ENCODE measurements at places on chromosomes 13 and 19.

- DNase-seq, result peak; percentile 75
These were observed 10.6 kb downstream of the SLC15A1 start for GRCh38 chr13:98741741-98742435.

GRCh38 chr13:99357131-99357596 is 50.0 kb upstream of the GPR183 start:
- DNase-seq, result no peak

DNA sequence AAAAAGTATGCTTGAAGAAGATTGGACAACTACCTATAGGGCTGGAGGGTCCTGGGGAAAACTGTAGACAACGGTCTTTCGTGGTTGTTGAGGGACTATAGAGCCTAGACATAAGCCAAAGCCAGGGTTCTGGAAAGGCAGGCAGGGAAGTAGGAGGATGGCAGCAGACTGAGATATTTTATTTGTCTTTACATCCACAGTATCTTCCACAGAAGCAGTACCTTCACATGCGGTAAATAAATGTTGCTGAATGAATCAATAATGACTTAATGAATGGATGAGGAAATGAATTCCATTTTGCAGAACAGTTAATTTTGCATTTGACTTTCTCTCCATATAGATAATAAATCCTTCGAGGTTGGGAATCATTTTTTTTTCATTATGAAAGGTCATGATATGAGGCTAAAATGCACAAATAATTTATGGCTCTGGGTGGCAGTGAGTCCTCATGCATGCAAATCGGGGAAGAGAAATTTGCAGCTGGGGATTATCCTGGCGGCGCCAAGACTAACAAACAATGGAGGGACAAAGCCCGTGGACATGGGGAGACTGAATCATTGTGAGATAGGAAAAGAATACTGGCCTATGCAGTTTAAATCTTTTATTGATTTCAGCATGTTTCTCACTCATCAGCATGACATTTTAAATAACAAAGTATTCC is 102.0 kb downstream of the ERCC5 start:
- no peak for DNase-seq

DNA sequence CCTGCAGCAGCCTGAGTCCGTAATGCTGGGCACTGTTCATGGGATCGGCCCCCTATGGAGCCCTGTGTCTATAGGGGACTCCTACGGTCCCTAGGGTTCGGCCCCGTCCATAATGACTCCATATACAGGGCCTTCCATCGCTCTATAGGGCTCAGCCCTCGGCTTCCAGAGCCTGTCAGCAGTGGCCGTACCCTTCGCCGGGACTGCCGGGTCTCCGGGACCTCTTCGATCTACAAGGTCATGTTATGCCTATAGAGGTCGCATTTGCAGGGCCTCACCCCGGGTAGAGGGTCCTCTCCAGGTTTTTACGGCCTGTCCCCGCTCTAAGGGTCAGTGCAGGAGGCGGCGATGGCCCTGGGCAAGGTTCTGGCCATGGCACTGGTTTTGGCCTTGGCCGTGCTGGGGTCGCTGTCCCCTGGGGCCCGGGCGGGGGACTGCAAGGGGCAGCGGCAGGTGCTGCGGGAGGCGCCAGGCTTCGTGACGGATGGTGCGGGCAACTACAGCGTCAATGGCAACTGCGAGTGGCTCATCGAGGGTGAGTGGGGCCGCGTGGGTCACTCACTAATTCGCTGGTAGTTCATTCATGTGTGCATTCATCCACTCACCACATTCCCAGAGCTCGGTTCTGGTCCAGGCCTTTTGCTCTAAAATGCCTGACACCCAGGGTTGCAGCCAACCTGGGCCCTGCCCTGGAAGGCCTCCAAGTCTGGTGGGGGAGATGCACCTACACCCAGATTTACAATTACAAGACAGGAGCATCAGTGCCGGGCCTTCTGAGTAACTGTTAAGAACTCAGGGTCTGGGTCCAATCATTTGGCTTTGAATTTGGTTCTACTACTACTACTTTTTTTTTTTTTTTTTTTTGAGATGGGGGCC is 699 bp downstream of the MEGF8 start:
- peak; percentile 31 for DNase-seq

DNA sequence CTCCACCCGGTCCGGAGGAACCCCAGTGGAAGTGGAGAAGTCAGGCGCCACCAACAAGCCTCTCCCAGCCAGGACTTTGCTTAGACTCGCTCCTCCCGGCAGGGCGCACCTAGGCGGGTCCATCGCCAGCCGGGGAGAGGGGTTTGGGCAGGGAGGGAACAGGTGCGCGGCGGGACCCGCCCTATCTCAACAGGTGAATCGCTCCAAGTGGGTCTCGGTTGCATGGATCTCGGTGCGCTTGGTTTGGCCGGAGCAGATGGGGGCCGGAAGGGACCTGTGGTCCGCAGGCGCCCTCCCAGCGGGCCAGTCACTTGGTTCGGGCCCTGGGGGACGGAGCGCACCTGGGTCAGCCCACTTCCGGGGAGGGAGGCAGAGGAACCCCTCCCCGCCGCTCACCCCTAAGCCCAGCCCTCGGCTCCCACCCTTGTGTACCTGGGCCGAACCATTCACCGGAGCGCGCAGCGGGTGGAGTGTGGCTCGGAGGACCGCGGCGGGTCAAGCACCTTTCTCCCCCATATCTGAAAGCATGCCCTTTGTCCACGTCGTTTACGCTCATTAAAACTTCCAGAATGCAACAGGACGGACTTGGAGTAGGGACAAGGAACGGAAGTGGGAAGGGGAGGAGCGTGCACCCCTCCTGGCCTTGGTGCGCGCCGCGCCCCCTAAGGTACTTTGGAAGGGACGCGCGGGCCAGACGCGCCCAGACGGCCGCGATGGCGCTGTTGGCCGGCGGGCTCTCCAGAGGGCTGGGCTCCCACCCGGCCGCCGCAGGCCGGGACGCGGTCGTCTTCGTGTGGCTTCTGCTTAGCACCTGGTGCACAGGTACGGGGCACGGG is at the start of gene LSR:
LSR (plus strand) TSS at position 693 of the 836 bp plus-strand sequence; CDS start at position 714, 21 bp downstream.
- peak; percentile 97 for DNase-seq

DNA sequence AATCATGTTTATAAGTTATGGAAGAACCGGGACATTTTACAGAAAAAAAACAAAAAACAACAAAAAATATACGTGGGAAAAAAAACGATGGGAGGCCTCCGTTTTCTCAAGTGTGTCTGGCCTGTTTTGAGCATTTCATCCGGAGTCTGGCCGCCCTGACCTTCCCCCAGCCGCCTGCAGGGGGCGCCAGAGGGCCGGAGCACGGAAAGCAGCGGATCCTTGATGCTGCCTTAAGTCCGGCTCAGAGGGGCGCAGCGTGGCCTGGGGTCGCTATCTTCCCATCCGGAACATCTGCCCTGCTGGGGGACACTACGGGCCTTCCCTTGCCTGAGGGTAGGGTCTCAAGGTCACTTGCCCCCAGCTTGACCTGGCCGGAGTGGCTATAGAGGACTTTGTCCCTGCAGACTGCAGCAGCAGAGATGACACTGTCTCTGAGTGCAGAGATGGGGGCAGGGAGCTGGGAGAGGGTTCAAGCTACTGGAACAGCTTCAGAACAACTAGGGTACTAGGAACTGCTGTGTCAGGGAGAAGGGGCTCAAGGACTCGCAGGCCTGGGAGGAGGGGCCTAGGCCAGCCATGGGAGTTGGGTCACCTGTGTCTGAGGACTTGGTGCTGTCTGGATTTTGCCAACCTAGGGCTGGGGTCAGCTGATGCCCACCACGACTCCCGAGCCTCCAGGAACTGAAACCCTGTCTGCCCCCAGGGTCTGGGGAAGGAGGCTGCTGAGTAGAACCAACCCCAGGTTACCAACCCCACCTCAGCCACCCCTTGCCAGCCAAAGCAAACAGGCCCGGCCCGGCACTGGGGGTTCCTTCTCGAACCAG is 1.8 kb upstream of the APOE start:
- DNase-seq, result peak; percentile 18

GRCh38 chr13:59274958-59275727 is 888.6 kb downstream of the DIAPH3 start:
- no peak for DNase-seq

DNA sequence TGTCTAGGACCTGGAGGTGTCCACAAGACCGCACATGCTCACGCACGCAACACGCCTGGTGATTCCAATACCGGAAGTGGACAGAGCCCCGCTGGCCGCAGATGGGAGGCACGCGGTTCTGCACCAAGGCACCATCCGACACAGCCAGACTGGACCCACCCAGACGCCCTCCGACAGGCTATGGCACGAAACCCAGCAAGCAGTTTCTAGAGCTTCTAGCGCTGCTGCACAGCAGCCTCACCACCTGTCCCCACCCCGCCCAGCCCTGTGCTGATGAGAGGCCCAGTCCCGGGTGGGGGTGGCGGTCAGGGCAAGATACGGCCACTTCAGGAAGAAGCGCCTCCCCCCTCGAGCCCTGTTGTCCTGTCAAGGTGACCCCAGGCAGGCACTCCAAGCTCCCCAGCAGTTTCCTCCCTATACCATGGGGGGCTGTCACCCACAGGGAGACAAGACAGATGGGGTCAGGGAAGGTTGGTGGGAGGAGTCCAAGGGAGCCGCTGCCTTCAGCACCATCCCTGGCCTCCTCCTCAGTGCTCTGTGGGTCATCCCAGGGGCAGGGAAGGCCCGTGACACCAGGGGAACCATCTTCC is 11.3 kb downstream of the LSM4 start:
- no peak for DNase-seq

DNA sequence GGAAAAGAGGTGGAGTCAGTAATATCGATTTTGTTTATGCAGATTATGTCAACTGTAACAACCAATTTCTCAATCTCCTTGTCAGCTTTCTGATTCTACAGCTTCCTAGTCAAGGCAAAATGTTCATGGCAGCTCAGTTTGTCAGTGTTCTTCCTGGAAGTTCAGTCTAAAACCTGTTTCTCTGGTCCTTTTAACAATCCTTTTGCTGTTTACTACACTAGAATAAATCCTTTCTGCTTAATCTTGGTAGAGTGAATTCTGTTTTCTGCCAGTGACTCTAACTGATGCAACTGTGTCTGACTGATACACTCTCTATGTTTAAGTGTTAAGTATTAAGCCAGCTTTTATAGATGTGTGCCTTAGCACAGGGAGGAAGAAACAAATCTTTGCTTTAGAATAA is 516.9 kb upstream of the KLF12 start:
- DNase-seq, result no peak

DNA sequence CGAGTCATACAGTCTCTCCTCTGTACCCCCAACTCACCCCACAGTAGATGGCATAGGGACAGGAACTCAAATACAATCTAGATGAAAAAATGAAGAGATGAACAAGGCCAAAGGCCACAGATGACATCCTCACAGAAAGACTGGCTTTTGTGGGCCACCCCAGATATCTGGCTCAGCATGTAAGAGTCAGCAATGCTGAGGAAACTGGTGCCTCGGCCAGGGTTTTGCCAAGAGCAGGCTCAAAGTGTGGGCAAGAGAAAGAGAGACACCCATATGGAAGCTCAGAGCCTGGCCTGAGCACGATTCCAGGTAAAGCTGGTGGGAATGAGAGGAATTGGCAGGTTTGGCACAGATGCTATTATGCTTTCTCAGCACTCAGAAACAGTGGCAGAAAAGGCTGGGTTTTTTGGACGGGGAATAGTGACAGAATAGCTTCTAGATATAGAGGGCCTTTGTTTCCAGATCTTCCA is 460.6 kb downstream of the FOXO1 start:
- DNase-seq, result no peak

- DNase-seq, result no peak
These were observed 18.3 kb downstream of the DNM2 start for GRCh38 chr19:10736189-10736588.

DNA sequence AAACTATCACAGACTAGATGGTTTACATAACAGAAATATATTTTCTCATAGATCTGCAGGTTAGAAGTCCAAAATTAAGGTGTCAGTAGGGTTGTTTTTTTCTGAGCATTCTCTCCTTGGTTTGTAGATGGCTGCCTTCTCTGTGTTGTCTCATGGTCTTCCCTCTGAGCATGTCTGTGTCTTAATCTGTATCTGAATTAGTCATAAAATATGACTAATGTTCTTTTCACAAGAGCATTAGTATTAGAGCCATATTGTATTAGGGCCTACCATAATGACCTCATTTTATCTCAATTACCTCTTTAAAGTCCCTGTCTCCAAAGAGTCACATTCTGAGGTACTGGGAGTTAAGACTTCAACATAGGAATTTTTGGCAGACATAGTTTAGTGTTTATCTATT is 77.2 kb upstream of the OBI1 start:
- DNase-seq, result no peak

DNA sequence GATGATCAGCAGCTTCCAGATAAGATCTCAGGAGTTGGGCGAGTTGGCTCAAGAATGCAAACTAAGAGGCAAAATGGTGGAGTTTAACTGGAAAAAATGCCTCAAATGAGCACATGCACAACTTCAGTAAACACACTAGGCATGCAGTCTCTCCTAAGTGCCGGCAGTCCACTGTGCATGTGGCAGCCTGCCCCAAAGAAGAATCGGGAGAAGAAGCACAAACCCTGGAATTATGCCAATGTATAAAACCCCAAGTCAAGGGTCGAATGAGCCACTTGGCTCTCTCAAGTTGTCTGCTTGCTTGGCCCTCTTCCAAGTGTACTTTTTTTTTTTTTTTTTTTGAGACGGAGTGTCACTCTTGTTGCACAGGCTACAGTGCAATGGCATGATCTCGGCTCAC is 53.3 kb upstream of the SLITRK1 start:
- DNase-seq, result no peak

GRCh38 chr19:35882114-35882832 is 13.9 kb downstream of the APLP1 start:
- DNase-seq, result peak; percentile 76

DNA sequence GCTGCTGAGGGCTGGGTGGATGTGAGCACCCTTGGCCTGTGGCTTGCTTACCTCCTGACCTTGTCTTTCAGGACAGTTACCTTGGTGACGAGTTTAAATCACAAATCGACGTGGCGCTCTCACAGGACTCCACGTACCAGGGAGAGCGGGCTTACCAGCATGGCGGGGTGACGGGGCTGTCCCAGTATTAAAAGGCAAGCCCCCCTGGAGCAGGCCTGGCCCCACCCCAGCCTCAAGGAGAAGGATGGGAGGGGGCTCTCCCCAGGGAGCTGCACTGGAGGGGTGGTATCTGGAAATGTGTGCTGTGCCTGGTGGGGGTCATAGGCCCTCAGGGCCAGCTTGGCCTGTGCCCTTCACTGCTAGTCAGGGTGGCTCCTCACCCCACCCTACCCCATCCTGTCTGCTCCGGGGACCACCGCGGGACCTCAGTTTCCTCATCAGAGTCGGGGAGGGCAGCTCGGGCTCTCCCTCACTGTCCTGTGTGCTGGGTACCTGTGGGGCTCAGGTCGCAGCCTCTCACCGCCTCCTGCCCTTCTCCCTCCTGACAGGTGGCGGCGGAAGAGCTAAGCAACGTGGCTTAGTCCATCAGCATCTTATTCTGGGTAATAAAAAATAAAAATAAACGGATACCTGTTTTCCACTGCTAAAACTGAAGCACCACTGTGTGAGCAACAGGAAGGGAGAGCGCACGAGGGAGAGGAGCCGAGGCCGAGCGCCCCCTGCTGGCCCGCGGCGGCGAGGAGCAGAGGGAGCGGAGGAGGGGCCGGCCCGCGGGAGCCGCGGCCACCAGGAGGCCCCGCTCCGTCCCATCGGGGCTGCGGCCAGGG is 29.8 kb downstream of the CERS1 start:
- no peak for DNase-seq

Measured in DMS79 treated with DMSO at 0.1 percent for 48 hours (cell line).